Central memory CD4-positive, alpha-beta T cell (primary cell): ENCODE measurements at places on chromosomes 11 and 22.

GRCh38 chr11:121967131-121967704, 148.8 kb downstream of the BLID start:
- DNase-seq: no peak

- no peak for DNase-seq
These were observed 36.0 kb upstream of the TFIP11 start for GRCh38 chr22:26548303-26548702.

DNA sequence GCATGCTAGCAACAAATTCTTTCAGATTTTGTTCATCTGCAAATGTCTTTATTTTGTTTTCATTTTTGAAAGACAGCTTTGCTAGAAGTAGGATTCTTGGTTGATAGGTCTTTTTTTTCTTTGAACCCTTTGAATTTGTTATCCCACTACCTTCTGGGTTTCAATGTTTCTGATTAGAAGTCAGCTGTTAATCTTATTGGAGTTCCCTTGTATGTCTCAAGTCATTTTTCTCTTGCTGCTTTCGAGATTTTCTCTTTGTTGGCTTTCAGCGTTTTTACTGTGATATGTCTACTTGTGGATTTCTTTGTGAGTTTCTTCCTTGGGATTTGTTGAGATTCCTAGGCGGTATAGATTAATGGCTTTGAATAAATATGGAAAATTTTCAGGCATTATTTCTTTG, 27.2 kb upstream of the MS4A8 start:
- no peak for DNase-seq

DNA sequence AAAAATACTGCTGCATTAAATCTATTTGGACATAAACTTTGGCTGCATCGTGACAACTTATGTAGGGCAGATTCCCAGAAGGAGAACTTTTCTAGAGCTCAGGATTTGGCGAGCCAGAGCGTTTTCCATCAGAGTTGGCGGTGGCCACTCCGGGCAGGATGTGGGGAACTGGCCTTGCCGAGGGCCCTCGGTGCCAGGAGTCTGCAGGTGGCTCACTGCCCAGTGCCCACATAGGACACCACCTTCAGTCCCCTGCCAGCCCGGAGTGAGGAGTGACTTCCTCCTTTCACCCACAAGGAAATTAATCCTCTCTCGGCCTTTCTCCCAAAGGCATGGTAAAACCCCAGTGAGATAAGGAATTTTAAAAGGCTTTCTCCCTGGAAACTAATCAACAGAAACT, 1.6 kb upstream of the LGALS2 start:
- DNase-seq: no peak

GRCh38 chr22:38348751-38349496, 31.7 kb upstream of the CSNK1E start:
- DNase-seq: no peak

- DNase-seq: peak; percentile 90
These were observed 2.4 kb downstream of the UCP2 start for GRCh38 chr11:73980001-73980961.

- DNase-seq: no peak
These were observed 7.1 kb upstream of the LTO1 start for GRCh38 chr11:69682221-69682620.

GRCh38 chr11:77695417-77695816, 57.8 kb upstream of the CLNS1A start:
- DNase-seq: no peak

DNA sequence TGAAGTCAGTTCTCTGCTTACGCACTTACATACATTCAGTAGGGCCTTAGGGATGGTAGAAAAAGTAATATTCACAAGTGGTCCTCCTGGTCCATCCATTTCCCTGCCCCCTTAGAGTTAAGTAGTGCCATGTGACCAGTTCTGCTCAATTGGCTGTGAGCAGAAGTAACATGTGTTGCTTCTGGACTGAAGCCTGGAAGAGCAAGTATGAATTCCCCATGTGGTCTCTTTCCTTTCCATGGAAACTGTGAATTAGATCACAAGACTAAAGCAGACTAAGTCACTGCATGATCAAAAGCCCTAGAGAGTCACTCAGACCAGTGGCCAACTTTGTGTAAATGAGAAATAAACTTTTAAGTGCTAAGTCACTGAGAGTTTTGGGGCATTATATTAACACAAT, 341.7 kb upstream of the CADM1 start:
- no peak for DNase-seq

DNA sequence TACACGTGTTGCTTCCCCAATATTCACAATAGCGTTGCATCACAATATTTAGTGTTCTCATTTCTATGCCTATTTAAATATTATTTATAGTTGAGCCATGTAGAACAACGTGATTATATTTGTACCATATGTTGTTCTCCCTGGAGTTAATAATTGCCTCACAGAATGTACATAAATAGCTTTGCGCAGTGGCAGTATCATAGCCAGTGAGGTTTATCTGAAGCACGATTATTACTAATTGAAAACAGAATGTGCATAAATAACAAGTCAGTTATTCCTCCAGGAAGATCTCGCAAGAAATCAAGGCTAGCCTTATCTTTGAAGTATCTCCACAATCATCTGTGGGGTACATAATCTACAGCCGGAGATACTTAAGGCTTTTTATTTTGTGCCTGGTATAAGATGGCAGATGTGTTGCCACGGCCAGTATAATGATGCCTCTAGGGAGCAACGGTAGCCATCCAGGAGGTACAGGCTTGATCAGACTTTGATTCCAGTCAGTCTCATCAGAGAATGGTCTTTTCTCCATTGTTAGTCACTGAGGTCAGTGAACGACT, 197.5 kb downstream of the MSANTD4 start:
- DNase-seq: no peak

GRCh38 chr11:62501432-62501891, 45.1 kb downstream of the AHNAK start:
- DNase-seq: no peak

DNA sequence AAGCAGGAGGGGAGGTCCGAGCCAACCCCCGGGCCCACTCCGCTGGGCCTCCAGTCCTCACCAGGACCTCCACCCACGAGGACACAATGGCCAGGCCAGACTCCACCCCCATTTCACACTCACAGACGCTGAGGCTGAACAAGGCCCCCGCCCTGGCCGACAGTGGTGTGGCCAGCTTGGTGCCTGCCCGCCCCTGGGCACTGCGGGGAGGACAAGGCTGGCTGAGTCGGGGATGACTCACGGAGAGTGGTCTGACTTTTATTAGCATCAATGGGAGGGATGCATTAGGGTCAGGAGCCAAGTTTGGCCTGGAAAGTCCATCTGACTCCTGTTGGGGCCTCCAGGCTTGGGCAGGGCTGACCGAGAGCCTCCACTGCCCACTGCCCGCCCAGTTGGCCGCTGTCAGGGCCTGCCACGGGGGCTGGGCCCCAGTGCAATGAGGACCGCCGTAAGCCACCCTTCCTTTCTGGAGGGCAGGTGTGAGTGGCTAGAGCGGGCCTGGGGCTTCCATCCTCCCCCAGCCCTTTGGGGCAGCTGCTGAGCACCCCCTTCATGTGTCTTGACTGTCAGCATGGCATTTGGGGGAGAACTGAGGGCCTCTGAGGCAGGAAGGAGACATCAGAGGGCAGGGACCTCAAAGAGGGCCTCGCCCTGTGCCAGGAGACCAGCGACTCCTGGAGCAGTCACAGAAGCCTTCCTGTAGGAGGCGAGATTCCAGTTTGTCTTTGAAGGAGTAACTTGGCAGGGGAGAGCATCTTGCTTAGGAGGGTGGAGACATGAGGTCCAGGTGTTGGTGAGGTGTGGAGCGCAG, 10.6 kb downstream of the TSPAN32 start:
- DNase-seq: no peak

- DNase-seq: peak; percentile 45
These were observed 82.8 kb downstream of the FLI1 start for GRCh38 chr11:128776424-128777284.

- DNase-seq: no peak
These were observed 791.2 kb downstream of the BRD1 start for GRCh38 chr22:49036513-49036912.

- peak; percentile 36 for DNase-seq
These were observed 84.1 kb downstream of the PDE2A start for GRCh38 chr11:72589802-72590761.

- DNase-seq: no peak
These were observed 49.7 kb downstream of the MYEOV start for GRCh38 chr11:69343401-69344321.

DNA sequence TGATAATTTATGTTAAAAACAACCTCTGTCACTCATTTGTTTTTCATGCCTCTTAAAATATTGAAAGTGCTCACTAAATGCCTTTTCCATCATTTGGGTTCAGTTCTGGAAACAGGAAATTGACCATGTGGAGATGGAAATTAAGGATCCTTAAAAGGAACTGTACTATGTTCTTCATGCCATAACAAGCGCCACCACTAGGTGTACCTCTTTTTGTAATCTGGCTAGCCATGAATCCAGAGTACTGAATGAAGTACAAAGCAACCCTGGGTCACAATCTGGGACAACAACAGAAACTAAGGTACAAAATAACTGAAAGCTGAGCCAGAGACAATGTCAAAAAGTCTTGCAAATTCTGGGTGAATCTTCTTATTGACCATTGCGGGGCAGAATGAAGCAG, 559.1 kb downstream of the FAM181B start:
- no peak for DNase-seq

DNA sequence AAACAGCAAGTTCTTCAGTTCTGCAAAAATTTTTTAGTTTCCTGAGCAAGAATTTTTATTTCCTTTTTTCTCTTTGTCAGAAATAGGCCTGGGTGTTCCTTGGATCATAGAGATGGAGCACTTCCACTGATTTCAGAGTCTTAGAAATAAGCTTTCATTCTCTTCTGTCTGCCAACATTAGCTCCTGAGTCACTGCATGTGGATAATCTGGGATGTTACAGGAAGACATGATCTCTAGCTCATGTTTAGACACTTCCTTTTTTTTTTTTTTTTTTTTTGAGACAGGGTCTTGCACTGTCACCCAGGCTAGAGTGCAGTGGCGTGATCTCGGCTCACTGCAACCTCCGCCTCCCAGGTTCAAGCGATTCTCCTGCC, 13.2 kb upstream of the TMEM218 start:
- no peak for DNase-seq

DNA sequence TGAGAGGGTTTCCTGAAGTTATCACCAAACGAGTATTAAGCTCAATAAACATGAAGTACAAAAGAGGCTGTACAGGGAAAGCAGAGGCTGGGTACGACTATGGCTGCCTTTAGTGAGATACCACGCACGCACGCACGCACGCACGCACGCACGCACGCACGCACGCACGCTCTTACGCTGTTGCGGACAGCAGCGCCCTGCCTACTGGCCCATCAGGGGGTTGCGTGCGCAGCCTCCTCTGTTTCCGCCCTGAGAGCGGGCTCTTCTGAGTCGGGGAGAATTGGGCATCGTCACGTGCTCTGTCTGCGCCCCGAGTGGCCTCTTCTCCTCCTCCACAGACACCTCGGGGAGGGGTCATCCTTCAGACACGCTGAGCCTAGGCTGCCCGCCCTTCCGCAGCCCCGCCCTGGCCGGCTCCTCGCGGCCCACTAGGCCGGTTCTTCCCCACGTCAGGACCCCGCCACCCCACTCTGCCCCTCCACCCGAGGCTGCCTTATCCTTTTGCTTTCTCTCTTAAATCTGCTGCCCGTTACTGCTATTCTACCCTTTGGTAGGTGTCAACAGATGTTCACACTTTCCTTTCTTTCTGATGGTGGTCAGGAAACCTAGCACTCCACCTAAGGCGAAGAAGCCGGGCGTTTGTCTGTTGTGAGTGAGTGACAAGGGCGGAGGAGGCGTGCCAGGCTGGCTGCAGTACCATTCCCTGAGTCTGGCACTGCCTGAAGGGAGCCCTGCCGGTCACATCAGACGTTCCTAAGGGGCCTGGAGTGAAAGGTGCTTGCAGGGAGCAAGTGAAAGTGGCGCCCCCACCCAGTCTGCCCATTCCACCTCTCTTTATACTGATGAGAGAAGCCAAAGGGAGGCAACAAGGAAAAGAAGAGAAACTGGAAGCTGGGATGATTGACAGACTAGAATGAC, 300.4 kb upstream of the B3GAT1 start:
- DNase-seq: no peak

GRCh38 chr11:1650034-1650917, 20.7 kb downstream of the KRTAP5-5 start:
- DNase-seq: no peak

GRCh38 chr11:6298605-6299004, 21.7 kb downstream of the CAVIN3 start:
- no peak for DNase-seq

DNA sequence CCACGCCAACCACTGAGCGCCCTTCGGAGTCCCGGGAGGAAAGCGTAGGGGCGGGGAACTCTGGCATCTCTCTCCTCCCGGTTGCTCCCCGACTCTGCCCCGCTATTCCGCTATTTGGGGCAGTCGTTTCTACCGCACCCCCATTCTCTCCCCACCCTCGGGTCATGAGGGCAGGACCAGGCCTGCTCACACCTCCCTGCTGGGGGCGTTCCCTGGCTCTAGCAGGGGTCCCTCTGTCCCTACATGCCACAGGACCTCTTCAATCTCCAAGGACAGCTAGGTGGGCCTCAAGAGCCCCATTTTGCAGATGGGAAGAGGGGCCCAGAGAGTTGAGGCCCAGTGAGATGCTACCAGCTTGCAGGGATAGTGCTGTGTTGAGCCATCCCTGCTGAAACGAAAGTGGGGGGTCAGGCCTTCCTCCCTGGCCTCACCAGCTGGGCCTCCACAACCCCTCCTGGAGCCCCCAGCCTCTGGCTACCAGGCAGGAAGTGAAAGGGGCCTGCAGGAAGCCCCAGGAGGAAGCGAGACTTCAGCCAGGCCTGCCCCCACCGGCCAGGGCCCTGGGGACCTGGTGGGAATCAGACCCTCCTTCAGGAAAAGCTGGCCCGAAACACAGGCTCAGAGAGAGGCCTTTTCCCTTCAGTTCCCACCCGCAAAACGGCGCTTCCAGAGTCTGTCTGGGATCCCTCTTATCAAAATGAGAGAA, 5.5 kb upstream of the SHISA8 start:
- DNase-seq: no peak

GRCh38 chr11:46991391-46991790, 54.8 kb downstream of the CSTPP1 start:
- no peak for DNase-seq

GRCh38 chr11:79160791-79161403, 279.9 kb downstream of the TENM4 start:
- DNase-seq: no peak

DNA sequence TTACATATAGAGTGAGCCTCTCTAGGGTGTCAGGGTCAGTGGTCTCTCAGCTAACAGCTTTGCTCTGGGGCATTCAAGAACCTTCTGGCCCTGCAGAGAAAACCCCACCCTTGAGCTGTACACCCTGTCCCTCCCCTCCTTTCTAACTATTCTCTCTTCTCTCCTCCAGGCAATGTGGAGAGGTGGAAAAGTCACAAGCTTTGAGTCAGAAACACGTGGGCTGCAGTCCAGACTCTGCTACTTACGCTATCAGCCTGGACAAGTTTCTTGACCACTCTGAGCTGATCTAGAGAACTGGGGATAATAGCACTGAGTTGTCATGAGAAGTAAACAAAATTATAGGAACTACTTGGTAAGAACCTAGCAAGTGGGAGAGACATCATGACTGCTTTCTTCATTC, 10.7 kb upstream of the FAM83F start:
- no peak for DNase-seq

DNA sequence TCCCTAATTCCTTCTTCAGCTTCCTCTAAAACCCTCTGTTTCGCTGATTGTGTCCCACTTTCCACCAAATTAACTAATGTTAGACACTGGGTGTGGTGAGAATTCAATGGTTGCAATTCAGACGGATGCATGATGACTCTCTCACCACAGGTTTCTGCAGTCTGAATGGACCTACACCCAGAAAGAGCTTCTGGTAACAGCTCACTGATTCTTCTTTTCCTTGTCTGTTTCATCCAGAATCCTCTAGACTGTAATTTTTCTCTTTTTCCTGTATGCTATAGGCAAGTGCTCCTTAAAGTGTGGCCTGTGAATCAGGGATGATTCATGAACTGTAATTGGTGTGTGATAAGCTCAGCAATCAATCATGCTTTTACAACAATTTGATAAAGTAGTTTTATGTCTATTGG, 18.1 kb downstream of the MMP10 start:
- no peak for DNase-seq
